ENCODE measurements at places on chromosomes 2 and 18.

GRCh38 chr2:64873472-64873924 is 115.7 kb upstream of the SLC1A4 start:
- no peak overlapping the region for H3K4me3 ChIP-seq
- peaks cover 6% of the 10 kb centered on the region for H3K4me1 ChIP-seq
- H3K27me3 ChIP-seq = no peaks in the 10 kb centered on the region

DNA sequence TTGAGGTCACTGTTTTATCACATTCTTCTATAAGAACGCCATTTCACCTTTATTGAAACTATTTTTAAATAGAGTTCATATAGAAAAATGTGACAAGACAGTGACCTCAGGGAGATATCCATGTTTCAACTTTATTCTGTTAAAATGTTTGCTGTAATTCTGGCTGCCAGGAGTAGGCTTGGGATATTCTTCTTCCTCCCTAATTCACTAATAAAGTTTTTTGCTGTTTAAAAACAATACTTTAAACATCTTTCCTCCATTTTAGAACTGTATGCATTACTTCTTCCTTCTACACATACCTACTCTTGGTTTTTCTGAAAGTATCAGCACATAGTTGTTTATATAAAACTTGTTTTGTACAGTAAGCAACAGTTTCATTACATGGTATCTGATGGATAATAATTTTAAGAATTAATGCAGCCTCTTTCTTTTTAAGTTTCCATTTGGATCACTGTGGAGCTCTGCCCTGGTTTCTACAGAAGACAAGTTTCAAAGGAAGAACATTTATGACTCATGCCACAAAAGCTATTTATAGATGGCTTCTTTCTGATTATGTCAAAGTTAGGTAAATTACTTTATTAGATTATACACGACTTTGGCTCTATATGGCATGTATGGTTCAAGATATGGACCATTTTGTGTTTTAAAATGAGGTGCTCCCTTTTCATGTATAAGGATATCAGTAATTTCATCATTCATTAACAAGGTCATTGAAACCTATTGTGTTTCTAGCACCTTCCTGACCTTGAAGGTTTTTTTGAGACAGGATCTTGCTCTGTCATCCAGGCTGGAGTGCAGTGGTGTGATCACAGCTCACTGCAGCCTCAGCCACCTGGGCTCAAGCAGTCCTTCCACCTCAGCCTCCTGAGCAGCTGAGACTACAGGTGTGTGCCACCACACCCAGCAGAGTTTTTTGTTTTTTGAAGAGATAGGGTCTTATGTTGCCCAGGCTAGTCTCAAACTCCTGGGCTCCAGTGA is 7.2 kb downstream of the CPSF3 start:
- peak overlapping the region; percentile 24 for H3K27ac ChIP-seq
- DNase-seq = no peak
- H3K4me1 ChIP-seq = peaks cover 3% of the 10 kb centered on the region
- H3K36me3 ChIP-seq = peaks cover 28% of the 10 kb centered on the region
- H3K27me3 ChIP-seq = no peaks in the 10 kb centered on the region
- H3K4me3 ChIP-seq = no peak overlapping the region

DNA sequence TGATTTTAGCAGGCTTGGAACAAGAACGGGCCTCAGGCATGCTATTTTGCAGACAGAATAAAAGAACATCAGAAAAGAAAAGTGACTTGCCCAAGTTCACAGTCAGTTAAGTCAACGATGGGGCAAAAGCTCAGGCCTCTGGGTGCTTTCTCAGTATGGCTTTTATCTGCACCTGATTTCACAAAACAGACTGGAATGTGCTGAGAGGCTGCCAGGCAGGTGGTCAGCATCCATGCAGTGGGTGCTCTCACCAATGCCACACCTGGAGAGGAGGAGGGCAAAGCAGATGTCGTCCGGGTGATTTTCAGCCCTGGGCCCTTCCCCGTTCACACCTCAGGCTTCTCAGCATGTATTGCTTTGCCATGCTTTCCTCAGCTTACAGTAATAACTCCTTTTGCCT is 854.6 kb downstream of the RNF144A start:
- no peak for DNase-seq
- peaks cover 6% of the 10 kb centered on the region for H3K36me3 ChIP-seq
- H3K4me3 ChIP-seq = no peak overlapping the region
- peak overlapping the region; percentile 76 for H3K27ac ChIP-seq
- peaks cover 52% of the 10 kb centered on the region for H3K4me1 ChIP-seq

- H3K27ac ChIP-seq = peak overlapping the region; percentile 88
- H3K4me1 ChIP-seq = peaks cover 56% of the 10 kb centered on the region
- peak; percentile 80 for DNase-seq
Observed at GRCh38 chr2:70141212-70141901, 49.5 kb downstream of the C2orf42 start.

DNA sequence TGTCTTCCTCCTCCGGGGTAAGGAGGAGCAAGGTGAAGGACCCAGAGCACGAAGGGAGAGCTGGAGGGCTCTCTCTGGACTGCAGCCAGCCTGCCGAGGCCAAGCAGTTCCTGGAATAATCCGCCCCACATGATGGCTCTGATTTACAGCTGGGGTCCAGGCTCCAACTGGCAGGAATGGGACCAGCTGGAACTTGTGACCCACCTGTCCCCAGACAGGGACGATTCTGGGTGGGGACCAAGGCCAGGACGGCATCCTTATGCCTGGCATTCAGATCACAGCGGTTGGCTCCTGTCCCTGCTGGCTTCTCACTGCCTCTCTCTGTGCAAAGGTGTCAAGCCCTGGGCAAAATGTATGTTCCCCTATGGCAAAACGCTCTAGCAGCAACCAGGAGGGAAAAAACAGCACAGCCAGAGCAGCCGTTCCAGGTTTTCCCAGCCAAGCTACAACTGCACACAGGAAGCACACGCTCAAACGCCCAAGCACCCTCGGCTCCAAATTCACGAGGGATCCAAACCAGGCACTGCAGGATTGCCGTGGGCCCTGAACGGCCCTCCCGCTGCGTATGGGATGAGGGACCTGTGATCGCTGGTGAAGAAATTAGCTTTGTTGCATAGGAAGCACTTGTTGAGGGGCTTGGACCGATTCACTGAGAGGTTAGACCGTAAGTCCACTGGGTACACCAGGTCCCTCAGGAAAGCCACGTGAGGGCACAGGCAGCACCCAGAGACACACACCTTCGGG is 35.8 kb downstream of the FAM178B start:
- H3K4me1 ChIP-seq = peaks cover 20% of the 10 kb centered on the region
- H3K36me3 ChIP-seq = no peaks in the 10 kb centered on the region
- DNase-seq = no peak
- no peaks in the 10 kb centered on the region for H3K27me3 ChIP-seq
- H3K27ac ChIP-seq = no peak overlapping the region
- no peak overlapping the region for H3K4me3 ChIP-seq

DNA sequence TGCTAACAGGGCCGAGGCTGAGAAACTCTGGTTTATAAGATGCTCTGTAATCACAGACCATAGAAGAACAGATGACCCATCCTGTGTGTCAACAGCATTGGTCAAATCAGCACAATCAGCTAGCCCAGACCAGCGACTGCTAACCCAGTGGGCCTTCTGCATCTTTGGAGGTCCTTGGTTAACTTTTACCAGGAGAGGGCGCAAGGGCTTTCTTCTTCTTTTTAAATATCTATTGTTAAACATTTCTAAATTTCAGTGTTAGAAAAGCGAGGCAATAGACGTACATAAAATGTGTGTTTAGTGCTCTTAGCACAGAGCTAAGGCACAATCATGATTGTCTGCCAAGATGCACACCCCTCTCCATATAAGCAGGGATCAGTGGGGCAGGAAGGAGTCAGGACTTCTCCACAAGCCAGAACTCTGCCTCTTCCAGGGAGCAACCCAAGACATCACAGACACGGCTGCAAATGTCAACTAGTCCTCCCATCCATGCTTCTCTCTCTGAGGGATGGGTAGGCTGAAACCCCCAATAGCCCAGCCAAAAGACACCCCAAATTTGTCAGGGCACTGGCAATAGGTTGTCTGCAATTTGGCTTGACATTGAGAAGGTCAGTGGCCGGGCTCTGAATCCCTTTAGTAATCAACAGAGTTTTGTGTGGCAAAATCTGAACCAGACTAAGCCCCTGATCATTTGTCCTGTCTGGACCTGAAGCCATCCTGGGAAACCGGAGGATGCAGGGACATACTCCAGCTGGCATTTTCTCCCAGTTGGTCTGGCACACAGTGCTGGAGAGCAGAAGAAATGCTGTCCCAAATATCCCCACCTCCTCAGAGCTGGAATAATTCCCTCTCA is 188.2 kb downstream of the BCL2 start:
- no peaks in the 10 kb centered on the region for H3K27me3 ChIP-seq
- H3K27ac ChIP-seq = peak overlapping the region; percentile 55
- peaks cover 5% of the 10 kb centered on the region for H3K36me3 ChIP-seq
- no peak overlapping the region for H3K4me3 ChIP-seq
- DNase-seq = no peak

DNA sequence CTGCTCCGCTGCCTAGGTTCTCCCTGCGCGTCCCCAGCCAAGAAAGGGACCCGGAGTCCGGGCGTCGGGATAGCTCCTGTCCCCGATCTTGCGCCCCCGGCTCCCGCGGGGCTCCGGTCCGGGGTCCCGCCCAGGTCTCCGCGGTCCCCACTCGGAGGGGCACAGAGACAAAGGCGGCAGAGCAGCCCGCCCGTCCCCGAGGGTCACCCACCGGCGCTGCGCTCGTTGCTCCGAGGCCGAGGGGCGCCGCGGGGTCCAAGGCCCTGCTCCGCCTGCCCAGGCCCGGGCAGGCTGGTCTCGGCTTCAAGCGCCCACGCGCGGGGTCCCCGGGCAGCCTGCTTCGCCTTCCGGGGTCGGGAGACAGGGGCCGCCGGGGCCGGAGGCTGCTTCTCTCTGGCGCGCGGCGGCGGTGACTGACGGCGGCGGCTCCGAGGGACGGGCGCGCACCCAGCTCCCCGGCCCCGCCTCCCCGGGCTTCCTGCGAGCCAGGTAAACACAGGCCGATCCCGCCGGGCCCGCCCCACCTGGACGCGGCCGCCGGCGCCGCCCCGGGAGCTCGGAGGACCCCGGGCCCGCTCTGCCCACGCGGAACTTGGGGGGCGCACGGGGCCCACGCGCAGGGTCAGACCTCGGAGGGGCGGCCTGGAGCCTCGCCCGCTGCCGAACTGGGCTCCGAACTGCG is at the start of gene MBP:
Gene MBP (minus strand): TSS at position 415 of the 682 bp plus-strand sequence. CDS start 27,522 bp downstream, outside the sequence.
- H3K4me1 ChIP-seq = peaks cover 66% of the 10 kb centered on the region
- peaks cover 10% of the 10 kb centered on the region for H3K36me3 ChIP-seq
- DNase-seq = peak; percentile 79
- no peaks in the 10 kb centered on the region for H3K27me3 ChIP-seq

DNA sequence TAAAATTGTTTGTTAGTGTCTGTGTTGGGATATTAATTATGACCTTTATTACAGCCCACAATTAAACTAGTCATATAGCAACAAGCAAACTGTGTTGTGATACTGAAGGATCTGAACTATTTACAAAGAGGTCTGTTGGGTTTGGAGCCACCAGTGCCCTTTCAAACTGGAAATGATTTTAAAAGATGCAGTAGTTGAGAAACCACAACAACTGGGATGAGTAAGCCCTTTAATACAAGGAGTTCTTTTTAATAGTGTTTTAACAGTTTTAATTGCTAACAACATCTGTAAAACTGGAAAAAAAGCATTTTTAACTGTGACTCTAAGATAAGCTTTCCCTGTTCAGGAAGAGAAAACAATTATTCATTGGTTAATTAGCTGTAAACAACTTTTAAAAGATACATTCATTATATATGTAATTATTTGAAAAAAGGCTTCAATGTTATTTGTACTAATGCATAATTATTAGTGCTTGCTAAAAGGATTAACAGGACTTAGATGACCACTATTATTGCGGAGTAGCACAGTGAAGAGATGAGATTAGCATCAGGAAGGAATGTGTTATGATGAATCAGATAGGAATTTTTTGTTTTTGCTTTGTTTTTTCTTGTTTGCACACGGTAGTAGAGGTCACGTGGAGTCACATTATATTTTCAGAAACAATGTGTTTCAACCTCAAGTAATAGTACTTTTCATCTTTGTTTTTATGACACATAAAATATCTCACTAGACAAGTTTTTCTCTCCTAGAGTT is 392.7 kb upstream of the FANCL start:
- no peak for DNase-seq
- no peaks in the 10 kb centered on the region for H3K4me1 ChIP-seq
- H3K27me3 ChIP-seq = peaks cover 5% of the 10 kb centered on the region
- no peaks in the 10 kb centered on the region for H3K36me3 ChIP-seq

DNA sequence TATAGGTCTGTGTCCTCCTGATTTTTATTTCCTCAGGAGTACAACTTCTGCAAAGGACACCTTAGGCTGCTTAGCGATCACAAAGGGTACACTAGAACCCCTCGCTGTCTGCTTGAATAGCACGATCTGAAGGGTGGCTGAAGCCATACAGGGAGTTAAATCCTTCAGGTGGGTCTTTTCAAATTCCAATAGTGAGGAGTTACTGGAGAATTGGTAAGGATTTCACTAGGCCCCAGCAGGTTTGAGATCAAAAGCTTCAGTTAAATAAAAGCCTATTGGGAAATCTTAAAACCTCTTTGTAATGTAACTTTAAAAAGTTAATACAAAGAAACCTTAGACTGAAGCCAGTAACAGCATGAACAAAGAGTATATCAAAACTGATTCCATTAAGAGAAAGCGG is 613.1 kb downstream of the ZEB2 start:
- no peaks in the 10 kb centered on the region for H3K27me3 ChIP-seq
- H3K4me1 ChIP-seq = peaks cover 14% of the 10 kb centered on the region
- DNase-seq = no peak
- no peak overlapping the region for H3K4me3 ChIP-seq

GRCh38 chr2:143284087-143284675 is 155.0 kb downstream of the ARHGAP15 start:
- no peaks in the 10 kb centered on the region for H3K36me3 ChIP-seq
- DNase-seq = no peak
- no peak overlapping the region for H3K4me3 ChIP-seq
- H3K27me3 ChIP-seq = no peaks in the 10 kb centered on the region
- H3K27ac ChIP-seq = peak overlapping the region; percentile 27

DNA sequence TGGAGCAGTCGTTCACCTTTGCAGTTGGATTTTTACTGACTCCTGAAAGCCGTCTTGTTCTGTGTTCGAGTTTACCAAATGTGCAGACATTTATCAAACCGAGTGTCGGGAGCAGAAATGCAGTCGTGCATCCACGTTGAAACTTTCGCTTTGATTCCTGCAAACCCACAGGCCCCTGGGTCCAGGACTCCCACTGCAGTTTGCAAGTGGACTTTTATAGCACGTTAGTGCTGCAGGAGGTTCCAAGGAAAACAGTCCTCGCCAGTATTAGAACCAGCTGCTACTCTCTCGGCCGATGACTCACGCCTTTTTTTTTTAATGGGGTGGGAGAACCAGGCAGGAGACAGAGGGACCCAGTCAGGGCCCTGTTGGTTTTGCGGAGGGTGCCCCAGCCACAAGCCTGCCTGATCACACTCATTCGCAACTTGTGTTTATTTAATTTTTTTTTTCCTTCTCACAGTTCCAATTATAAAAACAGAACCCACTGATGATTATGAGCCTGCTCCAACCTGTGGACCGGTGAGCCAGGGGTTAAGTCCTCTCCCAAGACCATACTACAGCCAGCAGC is 90.1 kb downstream of the NFATC1 start:
- H3K27ac ChIP-seq = no peak overlapping the region
- peak; percentile 5 for DNase-seq
- no peaks in the 10 kb centered on the region for H3K4me1 ChIP-seq
- H3K27me3 ChIP-seq = no peaks in the 10 kb centered on the region
- no peak overlapping the region for H3K4me3 ChIP-seq

All from natural killer cell treated with Interleukin-12 subunit alpha and Interleukin-12 subunit beta and Interleukin-15 and Interleukin-18, amount 100 ng/mL, for 72 hours (primary cell).